Right kidney (tissue), 9 donors: ENCODE measurements at places on chromosomes 3 and 15.

GRCh38 chr3:177421481-177421785 lies 224.2 kb upstream of the TBL1XR1 start:
- no peak for DNase-seq

DNA sequence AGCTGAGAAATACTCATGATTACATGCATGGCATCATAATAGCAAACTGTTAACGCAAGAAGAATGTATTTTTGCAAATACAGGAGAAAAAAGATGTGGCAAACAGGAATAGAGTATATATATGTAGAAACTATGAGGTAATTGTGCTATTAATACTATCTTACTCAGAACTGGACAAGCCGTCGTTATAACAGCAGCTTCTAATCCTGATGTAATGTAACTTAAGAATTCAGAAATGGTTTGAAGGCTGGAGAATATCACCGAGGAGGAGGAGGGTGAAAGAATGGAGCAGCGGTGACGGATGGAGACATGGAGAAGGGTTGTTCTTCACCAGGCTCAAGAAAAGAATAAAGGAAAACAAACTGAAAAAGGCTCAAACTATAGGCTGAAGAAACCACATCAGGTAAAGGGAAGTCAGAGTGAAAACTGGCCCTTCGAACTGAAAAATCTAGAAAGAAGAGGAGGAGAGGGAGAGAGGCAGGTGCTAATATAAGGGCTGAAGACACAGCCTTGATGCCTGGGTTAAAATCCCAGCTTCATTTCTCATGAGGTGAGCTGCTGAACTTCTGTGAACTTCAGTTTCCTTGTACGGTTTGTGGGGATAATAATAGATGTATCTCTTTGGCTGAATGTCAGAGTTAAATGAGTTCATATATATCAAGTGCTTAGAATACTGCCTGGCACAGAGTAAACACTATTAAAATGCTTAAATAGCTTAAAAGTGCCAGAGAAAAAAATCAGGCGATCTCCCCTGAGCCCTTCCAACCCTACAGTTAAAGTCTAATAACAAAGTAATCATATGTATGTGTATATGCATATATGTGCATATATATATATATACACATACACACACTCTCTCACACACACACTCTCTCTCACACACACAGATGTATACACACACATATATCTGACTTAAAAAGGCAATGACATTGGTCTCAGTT lies 43.9 kb downstream of the GOLIM4 start:
- DNase-seq: no peak

DNA sequence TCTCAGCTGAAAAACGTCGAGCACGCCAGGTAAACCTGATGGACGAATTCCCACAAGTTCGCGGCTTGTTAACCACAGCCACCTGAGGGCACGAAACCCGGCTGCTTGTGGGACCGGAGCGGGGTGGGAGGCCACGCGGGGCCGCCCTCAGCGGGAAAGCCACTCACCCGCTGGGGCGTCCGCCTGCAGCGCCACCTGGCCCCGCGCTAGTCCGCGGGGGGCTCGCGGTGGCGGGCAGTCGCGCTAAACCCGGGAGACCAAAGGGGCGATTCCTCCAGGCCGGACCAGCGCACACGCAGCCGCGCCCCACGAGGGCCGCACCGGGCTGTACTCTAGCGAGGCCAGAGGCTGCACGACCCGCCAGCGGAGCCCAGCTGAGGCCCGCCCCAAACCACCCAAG lies 15.7 kb upstream of the CFAP161 start:
- peak; percentile 30 for DNase-seq

GRCh38 chr3:188139466-188139865 lies 14.5 kb upstream of the LPP start:
- DNase-seq: no peak

GRCh38 chr3:43138488-43139231 lies 32.8 kb upstream of the POMGNT2 start:
- no peak for DNase-seq
